ENCODE measurements at places on chromosomes 7 and 10.

- no peak for DNase-seq
These were observed 28.9 kb upstream of the CUX1 start for GRCh38 chr7:101788517-101788916.

DNA sequence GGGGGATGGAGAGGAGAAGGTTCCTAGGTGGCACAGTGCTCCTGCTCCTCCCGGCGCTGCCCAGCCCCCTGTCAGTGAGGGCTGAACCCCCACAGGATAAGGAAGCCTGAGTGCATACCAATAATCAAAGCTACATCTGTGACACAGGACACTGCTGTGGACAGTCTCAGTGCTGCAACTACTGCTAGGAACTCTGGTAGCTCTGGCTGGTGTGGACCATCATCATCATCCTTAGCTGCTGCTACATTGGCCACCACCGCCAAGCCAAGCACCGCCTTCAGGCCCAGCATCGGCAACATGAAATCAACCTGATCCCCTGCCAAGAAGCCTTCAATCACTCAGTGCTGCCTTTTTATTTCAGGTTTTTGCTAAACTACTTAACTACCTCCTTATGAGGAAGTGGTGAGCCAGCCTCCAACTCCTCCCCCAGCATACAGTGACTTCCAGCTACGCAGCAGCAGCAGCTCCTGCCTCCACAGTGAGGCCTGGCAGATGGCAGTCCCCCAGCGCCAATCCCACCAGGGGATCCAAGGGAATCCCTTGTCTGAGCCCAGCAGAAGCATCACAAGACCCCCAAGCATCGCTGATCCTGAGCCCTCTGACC, 32.1 kb upstream of the SLC26A4 start:
- no peak for DNase-seq

- DNase-seq, result no peak
These were observed 113.3 kb upstream of the PRPS1L1 start for GRCh38 chr7:18140943-18141342.

- DNase-seq, result no peak
These were observed 8.1 kb downstream of the DDC start for GRCh38 chr7:50557099-50557498.

- no peak for DNase-seq
These were observed 295.9 kb downstream of the TWIST1 start for GRCh38 chr7:18821554-18821953.

DNA sequence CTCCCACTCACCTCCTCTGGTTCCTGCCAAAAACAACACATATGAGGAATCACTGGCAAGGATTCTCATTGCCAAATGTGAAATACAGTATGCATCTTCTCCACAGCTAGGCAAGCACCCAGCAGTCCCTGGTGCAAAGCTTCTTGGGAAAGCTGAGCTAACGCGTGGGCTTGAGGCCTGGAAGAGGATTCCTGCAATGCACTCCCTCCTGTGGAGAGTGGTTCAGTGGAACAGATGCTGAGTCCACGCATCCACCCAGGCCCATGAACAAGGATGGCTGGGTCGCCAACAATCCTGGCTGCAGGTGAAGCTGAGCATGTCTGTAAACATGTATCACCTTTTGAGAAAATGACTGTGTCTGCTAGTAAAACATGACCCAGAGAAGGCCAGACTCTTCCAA, 113.2 kb upstream of the CHST15 start:
- DNase-seq, result no peak

DNA sequence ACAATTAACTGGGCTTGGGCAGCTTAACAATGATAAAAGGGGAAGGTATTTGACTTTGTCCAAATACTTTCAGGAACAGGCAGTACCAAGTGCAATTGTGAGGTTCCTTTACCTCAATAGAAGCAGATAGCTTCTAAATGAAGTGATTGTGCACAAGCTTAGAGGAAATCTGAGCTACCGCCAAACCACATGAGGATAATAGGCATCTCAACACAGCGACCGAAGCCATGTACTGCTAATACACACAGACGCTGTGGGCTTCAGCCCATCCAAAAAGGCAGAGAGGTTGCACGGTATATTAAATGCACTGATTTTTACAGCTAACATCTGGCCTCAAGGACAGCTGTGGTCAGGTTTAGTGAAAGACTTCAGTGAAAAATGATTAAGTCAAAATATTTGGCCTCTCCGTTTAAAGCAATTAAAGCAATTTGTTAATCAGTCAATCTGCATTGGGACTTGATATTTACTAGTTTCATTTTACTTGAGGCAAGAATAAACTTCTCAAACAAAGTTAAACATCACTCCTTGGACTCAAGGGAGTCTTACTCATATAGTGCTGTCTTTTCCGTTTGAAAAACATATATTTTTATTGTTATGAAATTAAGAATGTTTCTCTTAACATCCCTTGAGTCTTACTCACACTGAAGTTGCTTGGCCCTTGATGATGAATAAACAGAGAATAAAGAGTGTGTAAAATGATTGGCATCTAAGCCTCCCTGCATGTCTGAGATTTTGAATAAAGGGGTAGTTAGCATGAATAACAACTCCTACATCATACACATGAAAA, 306.3 kb downstream of the C7orf25 start:
- DNase-seq, result no peak

DNA sequence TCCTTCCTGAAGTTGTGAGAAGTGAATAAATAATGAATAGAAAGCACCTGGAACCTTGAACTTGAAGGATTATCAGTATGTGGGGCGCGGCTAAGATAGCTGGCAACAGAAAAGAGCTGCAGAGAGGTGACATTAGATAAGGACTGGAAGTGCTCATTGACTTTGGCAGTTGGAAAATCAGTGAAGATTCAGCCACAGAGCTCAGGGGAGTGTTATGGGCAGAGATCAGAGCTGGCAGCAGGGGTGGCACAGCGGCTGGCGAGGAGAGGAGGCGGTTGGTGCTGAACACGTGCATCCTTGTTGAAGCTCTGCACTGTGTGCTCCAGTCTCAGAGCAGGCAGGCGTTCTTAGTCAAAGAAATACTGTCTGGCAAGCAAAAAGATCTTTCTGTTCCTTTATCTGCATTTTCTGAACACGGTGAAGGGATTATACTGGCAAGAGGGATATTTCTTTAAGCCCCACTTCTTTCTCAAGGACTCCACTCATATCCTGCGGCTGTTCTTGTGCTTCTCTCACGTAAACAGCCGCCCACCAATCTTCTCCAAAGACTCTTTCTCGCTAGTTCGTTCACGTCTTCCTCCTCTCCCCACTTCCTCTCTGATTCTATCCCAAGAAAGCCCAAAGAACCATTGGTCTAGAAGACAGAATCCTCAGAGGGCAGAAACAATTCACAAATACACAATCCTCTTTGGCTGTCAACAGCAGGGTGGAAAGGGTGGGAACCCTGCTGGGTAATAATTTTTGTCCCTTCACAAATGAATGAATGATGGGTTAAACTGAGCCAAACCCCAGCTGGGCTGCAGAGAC, 38.6 kb upstream of the ADD3 start:
- no peak for DNase-seq

DNA sequence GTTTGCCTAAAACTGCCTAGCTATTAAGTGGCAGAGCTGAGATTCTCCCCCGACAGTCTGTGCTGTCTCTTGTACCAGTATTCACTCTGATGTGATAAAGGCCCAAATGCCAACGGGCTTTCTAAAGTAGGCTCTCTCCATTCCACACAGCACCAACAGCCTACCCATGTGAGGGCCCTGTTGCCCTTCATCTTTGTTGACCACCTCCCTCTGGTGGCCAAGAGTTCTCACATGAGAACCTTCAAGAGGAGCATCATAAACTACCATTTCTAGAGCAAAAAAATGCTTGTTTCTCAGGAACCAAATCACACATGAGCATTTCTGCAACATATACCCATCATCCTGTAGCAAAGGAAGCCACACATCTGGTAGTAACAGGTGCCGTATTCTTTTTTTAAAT, 185.8 kb downstream of the GRM8 start:
- no peak for DNase-seq

DNA sequence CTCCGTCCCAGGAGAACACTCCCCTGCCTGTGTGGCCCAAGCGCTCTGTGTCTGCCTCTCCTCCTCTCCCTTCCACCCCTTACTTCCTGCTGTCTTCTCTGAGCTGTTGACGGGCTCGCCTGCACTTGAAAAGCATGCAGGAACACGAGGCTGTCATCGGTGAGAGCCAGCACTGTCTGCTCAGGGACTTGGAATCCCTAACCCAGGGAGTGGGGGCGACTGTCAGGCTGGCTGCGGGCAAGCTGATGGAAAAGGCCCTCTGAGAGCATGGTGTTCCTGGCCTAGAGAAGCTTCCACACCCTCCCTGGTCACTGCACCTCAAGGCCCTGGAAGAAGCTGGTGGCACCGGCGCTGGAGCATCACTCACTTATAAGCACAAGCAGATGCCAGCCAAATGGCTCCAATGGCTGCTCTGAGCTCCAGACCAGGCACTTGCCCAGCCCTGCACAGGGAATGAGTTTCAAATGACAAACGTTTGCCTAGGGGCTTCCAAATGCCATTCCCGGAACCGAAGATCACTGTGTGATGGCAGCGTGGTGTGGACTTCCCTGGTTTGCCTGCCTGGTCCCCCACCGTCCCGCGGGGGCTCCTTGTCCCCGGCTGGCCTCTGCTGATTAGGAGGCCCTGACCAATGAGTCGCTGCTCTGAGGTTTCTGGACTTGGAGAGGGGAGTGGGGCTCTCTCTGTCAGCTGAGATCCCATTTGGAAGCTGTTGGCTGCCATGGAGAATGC, 56.7 kb upstream of the EBF3 start:
- DNase-seq, result no peak

DNA sequence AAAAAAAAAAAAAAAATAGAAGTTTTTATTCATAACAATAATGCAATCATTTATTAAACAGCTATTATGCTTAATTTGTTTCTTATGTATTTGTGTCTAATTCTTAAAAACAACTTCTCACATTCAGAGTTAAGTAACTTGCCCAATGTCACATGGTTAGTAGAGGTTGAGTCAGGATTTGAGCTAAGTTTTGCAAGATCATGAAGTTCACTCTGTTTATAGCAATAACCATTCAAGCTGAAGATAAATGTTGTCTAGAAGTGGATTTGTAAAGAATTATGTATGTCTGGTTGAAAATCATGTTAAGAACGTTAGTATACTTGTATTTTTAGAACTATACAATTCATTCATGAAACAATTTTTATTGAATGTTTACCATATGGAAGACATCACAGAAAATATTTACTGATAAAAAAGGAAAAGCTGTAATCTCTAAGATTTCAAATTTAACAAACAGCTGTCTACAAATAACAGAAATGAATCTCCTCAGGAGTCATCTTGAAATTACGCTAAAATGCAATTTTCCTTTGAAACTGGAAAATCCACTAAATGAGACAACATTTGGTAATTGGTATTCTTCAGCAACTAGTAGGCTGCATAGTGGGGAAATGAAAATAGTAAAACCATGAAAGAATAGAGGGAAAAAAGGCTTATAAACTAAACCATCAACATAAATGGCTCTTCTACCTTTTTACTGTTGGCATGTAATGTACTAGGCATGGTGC, 70.5 kb upstream of the AHR start:
- no peak for DNase-seq

DNA sequence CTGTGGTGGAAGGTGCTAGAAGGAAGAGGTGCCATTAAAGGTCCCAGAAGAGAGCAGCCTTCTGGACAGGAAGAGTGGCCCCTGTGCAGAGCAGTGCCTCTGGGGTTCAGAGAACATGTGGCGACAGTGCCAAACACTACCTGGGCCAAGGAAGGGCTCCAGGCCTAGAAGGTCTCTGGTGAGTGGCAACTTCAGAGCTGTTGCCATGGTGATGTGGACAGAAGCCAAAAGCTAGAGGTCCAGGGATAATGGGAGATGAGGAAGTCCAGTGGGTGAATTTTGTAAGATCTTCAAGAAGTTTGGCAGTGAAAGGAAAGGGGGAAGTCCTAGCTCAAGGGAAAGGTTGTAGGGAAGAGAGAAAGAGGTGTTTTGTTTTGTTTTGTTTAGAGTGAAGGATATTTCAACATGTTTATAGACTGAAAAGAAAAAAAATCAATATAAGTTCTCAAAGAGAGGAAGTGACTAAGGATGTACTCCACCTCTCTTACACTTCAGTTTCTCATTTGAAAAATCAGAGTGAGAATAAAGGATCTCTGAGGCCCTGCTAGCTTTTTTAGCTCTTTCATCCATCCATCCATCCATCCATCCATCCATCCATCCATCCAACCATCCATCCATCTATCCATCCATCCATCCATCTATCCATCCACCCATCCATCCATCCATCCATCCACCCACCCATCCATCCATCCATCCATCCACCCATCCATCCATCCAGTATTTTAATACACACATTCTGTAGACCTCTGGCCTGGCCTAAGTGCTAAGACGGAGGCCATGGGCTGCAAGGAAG, 77.1 kb upstream of the DUSP5 start:
- no peak for DNase-seq

GRCh38 chr10:43210556-43210955, 56.3 kb downstream of the RASGEF1A start:
- no peak for DNase-seq

DNA sequence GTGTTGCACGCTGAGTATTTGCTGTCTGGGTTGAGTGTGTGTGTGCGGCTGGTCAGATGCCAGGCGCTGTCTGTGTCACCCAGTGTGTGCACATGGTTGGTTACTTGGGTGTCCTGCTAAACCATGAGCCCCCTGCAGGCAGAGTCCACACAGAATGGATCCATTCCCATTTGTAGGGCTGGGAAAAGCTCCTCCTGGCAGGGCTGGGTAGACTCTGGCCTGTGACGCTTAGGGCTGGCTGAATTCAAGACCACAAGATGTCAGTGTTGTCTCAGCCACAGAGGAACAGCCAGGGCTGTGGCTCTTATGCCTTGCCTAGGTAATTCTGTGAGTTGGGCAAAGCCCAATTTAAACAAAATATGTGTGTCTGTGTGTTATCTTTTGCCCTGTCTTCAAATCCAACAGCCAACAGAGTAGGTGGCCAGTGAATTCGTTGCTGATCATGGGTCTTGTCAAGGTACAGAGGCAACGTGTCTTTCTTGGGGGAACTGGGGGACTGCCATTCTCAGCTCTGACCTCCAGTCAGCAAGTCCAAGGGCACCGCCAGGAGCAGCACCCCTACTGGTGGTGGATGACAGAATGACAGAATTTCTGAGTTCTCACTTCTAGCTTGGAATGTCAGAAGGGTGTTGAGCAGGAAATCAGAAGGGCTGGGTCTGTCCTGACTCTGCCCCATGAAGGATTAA, 285.1 kb downstream of the CCSER2 start:
- no peak for DNase-seq

DNA sequence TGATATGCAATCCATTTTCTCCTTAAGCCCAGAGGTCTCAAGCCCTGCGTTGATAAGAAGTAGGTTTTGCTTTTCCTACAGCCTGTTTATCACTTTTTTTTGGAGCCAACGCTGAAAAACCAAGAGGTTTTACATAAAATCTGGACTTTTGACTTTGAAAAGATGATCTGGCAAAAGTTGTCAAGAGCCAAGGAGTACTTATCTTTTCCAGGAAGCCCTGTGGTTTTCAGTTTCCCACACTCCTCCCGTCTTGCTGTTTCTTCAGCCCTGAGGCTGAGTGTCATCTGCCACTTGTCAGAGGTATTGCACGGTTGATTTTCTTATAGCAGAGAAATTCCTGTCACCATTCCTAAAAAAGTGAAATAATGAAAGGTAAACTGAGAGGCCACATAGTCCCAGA, 108.7 kb downstream of the TYW1 start:
- DNase-seq, result no peak

GRCh38 chr10:28970231-28970630, 292.9 kb downstream of the BAMBI start:
- DNase-seq, result no peak

GRCh38 chr7:48244864-48245271, 73.6 kb downstream of the ABCA13 start:
- no peak for DNase-seq
